ENCODE measurements at places on chromosomes 12 and 14.

GRCh38 chr14:51473808-51474565 lies 177.7 kb upstream of the FRMD6 start:
- peak; percentile 6 for DNase-seq

- DNase-seq: no peak
These were observed 1280.9 kb downstream of the AACS start for GRCh38 chr12:126346087-126346486.

GRCh38 chr12:53623548-53624385 lies 2.4 kb downstream of the ATF7 start:
- no peak for DNase-seq

DNA sequence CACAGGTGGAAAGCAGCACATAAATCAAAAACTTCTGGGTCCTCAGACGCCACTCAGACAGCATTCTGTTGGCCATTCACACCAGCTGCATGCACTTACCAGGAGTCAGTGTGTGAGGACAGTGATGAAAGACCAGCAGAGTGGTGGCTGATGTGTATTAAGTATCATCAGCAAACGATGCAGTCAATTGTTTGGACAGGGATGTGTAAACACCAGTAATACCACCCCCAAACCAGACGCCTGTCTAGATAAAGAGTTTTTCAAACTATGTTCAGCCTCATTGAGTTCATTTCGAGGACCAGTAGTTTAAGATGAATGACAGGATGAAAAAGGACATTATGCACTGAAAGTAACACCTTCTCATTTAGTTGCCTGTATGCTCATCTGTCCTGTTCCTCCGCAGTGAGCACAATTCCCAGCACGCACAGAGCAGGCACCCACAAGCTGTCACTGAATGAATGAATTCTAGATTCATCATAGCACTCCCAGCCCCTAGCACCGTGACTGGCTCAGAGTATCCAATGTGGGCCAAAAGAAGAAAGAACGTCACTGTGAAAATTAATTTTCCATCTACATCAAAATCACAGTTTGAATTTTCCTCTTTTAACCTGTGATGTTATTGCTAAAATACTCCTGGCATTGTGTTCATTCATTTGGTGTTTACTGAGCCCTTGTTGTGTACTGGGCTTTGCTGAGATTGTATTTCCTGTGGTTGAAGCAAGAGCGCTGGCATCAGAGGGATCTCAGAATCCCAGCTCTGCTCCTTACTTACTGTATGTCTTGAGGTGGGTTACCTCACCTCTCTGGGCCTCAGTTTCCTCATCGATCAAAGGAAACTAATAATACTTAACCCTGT lies 124.8 kb upstream of the NOS1 start:
- DNase-seq: no peak

- DNase-seq: no peak
These were observed 198.9 kb upstream of the SFSWAP start for GRCh38 chr12:131511803-131512561.

DNA sequence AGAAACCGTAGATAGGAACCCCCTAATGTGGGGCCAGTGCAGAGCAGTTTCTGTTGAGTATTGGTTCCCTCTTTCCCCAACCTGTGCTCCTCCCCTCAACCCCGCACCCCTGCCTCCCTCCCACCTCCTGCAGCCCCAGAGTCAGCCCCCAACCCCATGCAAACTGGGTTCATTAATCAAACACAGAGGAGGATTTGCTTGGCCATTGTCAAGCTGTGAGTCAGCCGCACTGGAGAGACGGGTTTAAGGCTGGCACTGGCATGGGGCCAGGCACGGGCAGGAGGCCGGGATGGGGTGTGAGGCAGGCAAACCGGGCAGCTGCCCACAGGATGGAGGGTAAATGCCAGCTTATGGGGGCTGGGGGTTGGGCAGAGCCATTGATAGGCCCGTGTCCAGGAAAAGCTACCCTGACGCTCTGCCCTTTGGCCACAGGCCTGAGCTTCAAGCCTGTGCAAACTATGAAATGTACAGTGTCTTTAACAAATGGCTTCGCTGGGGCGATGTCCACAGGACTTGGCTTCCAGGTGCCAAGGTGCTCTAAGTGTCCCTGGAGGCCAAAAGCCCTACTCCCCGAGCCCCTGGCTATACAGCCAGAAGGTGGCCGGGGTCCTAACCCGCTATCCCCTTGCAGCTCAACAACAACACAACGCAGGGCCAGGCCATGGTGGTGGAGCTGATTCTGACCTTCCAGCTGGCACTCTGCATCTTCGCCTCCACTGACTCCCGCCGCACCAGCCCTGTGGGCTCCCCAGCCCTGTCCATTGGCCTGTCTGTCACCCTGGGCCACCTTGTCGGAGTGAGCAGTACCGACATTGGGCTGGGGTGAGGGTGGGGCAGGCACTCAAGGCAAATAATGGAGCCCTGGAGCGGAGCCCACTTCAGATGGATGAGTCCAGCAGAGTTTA lies 1.4 kb downstream of the AQP5 start:
- no peak for DNase-seq

DNA sequence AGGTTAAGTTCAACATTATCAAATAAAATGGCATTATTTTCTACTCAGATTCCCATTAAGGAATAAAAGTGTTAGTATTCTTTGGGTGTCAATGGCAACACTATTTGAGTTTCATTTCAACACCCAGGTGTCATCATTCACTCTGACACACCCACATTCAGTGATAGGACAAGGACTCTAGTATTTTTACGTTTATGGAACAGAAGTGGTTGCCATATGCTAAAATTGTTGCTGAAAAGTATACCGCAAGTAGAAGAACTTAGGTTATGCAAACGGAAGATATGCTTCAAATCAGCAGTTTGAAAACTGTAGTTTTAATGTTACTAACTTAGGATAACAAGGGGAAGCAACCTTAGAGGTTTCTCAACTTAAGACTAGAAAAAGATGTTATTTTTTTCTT lies 20.0 kb upstream of the SGPP1 start:
- no peak for DNase-seq

DNA sequence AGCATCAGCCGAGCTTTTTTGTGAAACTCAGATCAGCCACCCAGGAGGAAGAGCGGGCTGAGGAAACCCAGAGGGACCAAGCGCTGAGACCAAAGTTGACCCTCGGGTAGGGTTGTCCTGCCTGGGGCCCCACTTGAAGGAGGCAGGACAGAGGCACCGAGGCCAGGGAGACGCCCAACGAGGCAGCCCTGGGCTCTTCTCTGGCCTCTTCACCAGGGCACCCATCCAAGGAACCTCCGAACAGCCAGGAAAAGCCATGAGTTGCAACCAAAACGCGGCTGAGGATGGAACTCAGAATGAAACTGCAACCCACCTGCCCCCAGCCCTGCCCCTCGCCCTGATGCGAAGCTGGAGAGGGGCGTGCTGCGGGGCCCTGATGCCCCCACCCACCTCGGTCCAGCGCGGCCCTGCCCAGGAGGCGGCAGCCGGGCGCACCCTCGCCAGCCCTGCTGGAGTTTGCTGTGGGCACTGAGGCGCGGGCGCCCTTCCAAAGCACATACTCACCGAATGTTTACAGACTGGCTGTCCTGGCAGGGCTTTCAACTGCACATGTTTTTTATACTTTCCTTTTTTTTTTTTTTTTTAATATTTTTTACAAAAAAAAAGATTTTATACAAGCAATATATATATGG lies 41.9 kb downstream of the JDP2 start:
- no peak for DNase-seq

- DNase-seq: no peak
These were observed 106.8 kb upstream of the RPH3A start for GRCh38 chr12:112684742-112685141.

DNA sequence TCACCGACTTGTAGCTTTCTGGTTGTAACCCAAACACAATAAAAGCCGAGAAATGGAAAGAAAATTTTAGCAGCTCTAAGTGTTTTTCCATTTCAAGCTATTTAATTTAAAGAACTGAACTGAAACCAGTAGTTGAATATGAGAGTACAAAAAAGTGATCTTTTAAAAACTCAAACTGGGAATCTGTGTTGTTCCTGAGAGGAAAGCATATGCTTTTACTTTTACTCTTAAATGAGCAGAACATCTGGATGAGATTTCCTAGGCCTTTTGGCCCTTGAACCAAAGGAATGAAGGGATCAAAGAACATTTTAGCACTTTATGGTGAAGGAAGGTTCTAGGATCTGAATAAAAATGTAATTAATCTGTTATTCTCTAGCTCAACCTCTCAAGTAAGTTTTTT lies 1.3 kb downstream of the KERA start:
- DNase-seq: no peak

DNA sequence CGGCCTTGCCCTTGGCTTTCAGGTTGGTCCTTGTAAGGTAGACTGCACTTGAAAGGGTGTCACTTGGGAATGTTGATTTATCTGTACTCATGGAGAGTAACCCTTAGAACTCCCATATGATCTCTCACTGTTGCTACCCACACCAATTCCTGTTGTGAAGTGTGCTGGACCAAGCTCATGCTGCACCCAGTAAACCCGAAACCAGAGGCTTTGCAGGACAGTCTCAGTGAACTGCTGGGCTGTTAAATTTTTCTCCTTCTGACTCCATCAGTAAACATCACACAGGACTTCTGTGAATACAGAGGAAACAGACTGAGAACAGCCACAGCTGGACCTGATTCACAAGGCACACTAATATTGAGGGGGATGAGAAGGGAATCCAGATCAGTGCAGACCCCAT lies 783.0 kb downstream of the TMEM121 start:
- DNase-seq: no peak

GRCh38 chr12:112970391-112970790 lies 7.9 kb upstream of the OAS2 start:
- DNase-seq: no peak

- DNase-seq: no peak
These were observed 328.2 kb downstream of the ZFP36L1 start for GRCh38 chr14:68464711-68465110.

- no peak for DNase-seq
These were observed 120.5 kb downstream of the GCH1 start for GRCh38 chr14:54781961-54782750.

DNA sequence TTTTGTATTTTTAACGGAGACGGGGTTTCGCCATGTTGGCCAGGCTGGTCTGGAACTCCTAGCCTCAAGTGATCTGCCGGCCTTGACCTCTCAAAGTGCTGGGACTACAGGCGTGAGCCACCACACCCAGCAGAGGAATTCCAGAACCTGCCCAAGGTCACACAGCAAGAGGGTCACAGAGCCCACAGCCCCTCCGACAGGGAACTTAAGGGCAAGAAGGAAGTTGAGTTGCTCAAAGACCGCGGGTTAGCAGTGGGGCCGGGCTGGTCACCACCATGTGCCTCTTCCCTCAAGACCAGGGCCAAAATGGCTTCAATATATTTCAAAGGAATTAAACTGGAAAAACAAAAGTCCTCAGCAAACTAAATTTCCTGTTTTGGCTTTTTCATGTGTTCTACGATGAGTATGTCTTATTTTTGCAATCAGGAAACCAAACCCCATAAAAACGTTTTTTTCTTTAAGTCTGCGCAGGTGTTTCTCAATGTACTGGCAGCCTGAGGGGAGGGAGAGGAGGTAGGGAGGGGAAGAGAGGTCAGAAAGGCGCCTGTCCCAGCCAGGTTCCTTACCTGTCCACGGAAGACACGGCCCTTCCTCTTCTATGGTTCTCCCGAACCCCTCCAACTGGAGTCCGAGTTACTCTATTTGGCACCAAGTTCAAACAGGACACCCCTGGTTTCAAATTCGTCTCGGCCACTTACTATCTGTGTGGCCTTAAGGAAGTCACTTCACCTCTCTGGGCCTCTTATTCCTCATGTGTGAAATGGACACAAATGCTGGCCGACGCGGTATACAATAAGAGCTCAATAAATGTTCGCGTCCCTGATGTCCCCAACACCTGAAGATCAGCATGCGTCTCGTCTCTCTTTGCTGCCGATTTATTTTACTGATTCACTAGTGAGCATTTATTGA lies 778 bp downstream of the SLC8B1 start:
- no peak for DNase-seq

GRCh38 chr12:56671608-56672007 lies 16.5 kb downstream of the PTGES3 start:
- DNase-seq: no peak

GRCh38 chr12:124392271-124392666 lies 97.4 kb downstream of the RFLNA start:
- peak; percentile 42 for DNase-seq

DNA sequence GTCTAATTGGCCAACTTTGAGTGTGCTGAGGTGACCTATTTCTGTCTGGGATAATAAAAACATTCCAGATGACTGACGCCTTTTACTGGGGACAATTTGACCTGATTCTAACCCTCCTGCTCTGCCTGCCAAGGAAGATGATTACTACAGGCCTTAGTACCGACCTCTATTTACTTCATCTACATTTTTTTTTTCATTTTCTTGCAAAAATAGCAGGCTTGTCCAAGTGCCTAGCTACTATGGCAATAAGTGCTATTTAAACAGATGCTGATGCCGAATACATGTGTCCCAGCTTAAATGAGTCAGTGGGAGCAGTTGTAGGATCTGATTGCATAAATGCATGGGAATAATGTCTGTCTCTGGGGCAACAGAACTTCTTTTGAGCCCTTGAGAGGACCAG lies 254.3 kb downstream of the RGS6 start:
- no peak for DNase-seq

All from NT2/D1 (cell line).